Fibroblast of skin of scalp (primary cell): ENCODE measurements at places on chromosomes 7 and 10.

DNA sequence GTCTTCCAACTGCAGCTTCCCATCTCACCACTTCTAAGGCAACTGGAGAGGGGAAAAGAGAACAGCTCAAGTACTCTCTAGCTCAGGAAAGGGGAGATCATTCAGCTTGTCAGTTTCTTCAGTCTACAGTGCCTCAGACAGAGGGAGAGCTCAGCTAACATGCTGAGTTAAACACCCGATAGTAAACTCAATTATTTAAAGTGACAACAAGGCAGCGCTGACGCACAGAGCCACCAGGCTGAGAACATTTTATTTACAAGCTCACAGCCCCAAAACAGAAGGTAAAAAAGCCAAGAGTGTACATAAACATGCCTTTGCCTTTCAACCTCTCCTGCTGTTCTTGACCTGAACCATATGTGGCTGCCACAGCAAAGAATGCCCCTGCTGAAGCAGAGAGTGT lies 10.1 kb upstream of the CUZD1 start:
- DNase-seq: no peak

DNA sequence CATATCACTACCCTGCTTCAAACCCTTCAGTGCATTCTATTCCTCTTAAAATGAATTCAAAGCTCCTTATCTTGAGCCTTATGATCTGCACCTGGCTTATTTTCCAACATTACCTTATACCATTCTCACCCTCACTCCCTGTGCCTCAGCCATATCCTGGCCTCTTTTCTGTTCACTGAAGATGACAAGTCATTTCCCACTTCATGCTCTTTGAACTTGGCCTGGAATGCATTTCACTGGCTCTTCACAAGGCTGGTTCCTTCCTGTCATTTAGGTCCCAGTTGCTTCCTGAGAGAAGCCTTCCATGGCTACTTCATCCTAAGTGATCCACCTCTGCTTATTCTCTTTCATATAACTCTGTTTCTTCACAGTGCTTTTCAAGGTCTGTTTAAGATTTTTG lies 3.2 kb upstream of the LIPF start:
- no peak for DNase-seq

GRCh38 chr7:149562602-149563001 lies 65.0 kb upstream of the ZNF746 start:
- DNase-seq: peak; percentile 51

DNA sequence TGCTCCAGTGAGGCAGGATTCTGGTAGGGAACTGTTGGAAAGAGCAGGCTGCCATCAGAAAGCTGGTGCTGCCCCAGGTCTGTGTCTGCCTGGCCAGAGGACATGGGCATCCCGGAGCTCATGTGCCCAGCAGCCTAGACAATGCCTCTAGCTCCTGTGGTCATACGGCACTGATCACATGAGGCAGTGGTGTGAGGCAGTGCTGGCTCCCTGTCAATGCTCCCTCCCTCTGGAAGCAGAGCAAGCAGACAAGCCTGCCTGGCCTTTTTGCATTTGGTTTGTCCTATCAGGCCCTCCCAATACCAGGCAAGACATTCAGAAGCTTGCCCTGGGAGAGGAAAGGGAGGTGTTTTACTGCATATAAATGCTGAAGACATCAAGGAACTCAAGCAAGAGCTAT lies 19.5 kb upstream of the MMP21 start:
- DNase-seq: no peak

- DNase-seq: no peak
Observed at GRCh38 chr7:108284349-108285002, 154.3 kb upstream of the LAMB4 start.

DNA sequence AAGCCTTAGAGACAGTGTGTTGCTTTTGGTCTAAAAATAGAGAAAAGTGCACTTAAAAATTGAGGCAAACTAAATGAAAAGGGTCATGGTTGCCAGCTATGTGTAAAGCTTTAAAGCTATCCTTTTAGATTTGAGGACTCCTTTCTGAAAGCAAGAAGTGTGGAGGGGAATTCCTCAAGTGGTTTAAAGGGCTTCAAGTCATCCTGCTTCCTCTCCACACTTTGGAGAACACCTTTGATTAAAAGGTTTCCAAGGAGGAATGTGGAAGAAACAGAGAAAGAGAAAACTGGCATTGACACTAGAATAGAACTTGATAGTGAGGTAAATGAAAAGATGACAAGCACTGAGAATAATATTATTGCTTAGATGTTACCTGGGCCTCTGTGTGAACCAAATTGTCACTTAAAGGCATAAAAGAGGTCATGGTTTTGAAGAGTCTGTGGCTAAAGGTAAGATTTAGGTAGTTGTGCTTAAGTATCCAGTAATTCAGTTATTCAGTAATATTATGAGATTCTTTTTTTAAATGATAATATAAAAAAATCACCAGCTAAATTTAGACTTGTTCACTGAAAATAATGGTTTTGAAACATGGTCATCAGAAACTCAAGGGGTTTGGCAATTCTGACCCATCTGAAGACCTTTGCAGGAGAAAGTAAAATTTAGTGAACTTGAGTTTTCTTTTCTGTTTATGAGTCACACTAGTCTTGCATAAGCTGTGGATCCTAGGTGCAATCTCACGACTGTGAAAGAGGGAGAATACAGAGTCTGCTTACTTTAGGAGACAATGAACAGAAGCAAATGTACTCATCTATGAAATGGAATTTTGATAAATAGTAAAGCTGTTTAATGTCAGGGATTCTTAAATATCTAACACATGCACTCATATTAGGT lies 466.0 kb downstream of the KIF20B start:
- DNase-seq: no peak

- no peak for DNase-seq
Observed at GRCh38 chr7:158077934-158078910, 509.4 kb downstream of the PTPRN2 start.

GRCh38 chr10:95208702-95209391 lies 14.8 kb downstream of the ACSM6 start:
- no peak for DNase-seq

- peak; percentile 7 for DNase-seq
Observed at GRCh38 chr7:18610331-18610948, 114.9 kb downstream of the HDAC9 start.

GRCh38 chr7:82562716-82563404 lies 119.3 kb upstream of the CACNA2D1 start:
- DNase-seq: peak; percentile 83
